CD4-positive, alpha-beta T cell treated with Interleukin-1 beta for 1 hour (primary cell): ENCODE measurements at places on chromosomes 5 and 9.

DNA sequence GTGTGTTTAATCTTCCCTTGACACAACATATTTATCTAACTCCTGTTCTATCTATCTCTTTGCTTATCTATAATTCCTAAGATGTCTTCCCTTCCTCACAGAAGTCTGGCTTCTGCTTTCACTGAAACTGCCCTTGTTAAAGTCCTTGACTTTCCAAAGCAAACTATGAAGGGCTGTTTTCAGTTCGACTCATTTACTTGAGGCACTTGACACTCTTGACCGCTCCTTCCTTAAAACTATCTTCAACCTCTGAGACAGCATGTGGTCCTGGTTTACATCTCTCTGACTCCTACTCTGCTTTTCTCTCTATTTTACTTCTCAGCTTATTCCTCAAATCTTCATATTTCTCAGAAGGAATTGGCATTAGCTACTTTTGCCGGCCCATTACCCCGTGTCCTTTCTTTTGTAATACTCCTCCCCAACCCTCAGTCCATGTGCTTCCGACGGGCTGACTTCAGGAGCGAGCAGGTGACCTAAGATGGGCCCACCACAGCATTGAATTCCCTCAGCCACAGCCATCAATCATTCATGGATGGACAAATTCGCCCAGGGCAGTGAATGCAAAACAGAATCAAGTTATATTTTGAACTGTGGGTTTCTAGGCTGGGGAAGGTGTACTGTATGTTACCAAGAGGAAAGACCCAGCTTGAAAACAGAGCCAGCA, 1089.2 kb downstream of the PTPRD start:
- DNase-seq: no peak

GRCh38 chr5:181207960-181208253, 2.9 kb upstream of the TRIM7 start:
- no peak for DNase-seq

DNA sequence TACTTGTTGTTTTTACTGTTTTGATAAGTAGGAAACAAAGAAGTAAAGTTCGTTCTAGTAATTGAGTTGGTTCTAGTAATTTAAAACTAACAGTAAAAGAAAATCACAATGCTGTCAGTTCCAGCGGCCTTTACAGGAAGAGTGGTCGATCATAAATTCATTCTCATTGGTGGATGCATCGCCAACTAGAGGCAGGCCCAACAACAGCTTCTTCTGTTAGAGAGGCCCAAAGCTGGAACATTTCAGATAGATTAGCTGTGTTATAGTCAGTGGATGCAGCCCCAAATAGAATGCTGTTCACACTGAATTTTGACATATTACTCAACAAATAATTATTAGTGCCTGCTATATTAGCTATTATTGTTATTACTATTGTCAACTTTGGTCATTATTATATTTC, 80.8 kb downstream of the ARRDC3 start:
- DNase-seq: no peak

GRCh38 chr5:173623296-173623771, 6.9 kb upstream of the BOD1 start:
- no peak for DNase-seq

GRCh38 chr9:111483439-111483857, 735 bp downstream of the ECPAS start:
- DNase-seq: peak; percentile 56

DNA sequence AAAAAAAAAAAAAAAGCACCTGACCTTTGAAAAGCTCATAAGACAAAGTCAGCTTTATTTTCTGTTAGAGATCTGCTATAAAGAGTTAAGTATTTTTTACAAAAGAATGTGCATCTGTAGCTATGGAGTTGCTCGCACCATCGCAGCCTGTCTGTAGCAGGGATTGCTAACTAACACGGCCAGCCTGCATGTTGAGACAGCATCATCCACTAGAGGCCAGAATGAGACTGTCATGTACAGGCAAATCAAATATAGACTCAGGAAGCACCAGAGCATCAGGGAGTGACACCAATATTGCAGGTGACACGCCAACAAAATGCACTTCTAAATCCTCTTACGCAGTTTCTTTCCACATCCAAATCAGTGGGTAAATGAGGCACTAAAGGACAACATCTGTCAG, 136.3 kb upstream of the RASEF start:
- DNase-seq: no peak

DNA sequence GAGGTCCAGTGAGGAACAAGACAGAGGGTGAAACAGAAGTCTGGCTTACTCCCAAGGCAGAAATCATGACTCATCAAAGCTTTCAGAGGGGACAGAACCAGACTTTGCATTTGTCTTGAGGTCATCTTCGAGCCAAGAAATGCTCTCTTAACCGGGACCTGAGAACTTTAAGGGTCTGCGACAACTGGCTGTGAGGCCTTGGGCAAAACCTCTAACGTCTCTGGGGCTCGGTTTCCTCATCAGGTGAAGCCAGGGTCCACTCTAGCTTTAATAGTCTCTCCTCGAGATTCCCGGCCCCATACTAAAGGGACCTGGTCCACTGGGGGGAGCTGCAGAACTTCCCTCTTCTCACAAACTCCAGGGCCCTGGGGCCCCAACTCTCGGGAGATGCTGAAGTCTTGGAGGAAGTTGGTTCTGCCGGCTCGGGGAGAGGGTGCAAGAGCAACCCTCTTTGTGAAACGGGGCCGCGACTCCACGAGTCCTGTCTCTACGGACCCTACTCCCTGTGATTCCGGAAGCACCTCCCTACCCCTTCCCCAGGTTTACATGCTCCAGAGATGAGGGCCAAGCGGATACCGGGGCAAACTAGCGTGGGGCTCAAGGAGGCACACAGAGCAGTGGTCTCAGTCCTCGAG, 2.6 kb downstream of the GLIS3 start:
- peak; percentile 56 for DNase-seq

DNA sequence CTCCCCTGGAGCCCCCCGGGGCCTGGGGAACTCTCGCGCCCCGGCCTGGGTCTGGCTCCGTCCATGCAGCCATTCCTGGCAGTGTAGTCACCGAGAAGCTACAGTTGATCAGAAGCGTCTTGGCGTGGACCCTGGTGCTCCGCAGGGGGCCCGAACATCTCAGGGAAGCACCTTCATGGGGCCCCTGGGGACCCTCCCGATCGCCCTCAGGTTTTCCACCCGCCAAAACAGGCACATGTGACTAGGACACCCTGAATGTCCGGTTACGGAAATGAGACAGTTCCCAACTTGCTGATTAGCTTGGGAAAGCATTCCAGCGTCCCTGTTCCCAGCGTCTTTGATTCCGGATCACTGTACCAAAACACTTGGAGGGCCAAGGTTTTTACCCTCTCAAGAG, 472 bp downstream of the FBXO4 start:
- DNase-seq: no peak

DNA sequence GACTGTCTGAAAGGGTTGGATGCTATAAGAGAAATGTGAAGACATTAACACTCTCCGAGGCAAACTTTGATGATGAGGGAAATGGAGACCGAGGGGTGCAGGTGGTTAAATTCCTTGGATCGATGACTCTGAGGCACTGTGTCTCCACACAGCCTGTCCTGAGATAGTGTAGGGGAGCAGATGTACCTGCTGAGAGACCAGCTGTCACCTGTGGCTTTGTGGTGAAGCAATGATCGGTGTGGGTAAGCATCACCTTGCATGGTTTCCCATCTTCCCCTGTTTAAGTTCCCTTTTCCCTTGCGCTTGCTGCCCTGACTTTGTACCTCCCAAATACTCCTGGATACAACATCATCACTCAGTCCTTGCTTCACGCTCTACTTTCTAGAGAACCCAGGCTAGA, 9.8 kb upstream of the MIER3 start:
- no peak for DNase-seq

- DNase-seq: no peak
Measured at GRCh38 chr5:166004006-166004405, 2287.4 kb upstream of the WWC1 start.
